ENCODE measurements at places on chromosomes 5 and 9. TPM values are rescaled to one million over a fixed set of nuclear protein-coding genes. Genes with fewer than 3 reads are reported as not detected.

The C5orf58 gene
- not detected for total RNA-seq

The CETN3 gene
- 39.4 TPM for total RNA-seq

The SAXO1 gene
- not detected for total RNA-seq

The TLE1 gene
- not detected for total RNA-seq

The CDX1 gene
- not detected for total RNA-seq

- no peaks in the 10 kb centered on the region for H3K27me3 ChIP-seq
- no peak overlapping the region for H3K4me3 ChIP-seq
- no peaks in the 10 kb centered on the region for H3K4me1 ChIP-seq
- no peaks in the 10 kb centered on the region for H3K36me3 ChIP-seq
Measured at GRCh38 chr9:74102702-74103101, 394.4 kb upstream of the RORB start.

DNA sequence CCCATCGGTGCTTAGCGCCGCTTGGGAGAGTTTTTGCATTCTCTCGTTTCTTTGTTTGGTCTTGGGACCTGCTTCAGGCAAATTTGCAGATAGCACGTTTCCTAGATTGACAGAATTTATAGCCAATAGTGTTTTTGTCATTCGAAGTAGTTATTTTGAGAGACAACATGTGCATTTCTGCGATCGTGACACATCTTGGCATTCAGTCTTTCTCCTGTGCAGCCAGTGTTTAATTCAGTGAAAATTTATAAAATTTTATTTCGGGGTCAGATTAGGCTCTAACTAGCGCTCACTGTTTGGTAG, 830 bp downstream of the PRRC1 start:
- H3K4me1 ChIP-seq, result peaks cover 25% of the 10 kb centered on the region
- H3K27me3 ChIP-seq, result peaks cover 12% of the 10 kb centered on the region
- no peak for DNase-seq
- peak overlapping the region; percentile 84 for H3K27ac ChIP-seq
- H3K4me3 ChIP-seq, result peak overlapping the region; percentile 86

DNA sequence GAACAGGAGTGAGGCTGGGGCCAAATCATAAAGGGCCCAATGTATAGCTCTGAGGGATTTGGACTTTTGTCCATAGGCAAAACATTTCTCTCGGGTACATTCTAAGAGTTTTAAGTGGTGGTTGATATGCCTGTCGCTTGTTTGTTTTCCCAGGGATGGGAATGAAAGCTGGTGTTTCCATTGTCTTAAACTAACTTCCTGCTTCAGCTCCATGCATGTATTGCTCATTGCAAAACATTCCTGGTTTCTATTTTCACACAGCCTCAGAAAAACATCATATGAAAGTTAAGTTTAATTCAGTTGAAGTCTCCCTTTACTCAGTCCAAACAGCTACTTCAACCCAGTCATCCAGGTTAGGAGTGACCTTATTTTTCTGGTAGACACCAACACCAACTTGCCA, 235.0 kb downstream of the ACTL7B start:
- no peak overlapping the region for H3K27ac ChIP-seq
- no peaks in the 10 kb centered on the region for H3K4me1 ChIP-seq
- H3K4me3 ChIP-seq, result no peak overlapping the region
- no peak for DNase-seq
- no peaks in the 10 kb centered on the region for H3K27me3 ChIP-seq

DNA sequence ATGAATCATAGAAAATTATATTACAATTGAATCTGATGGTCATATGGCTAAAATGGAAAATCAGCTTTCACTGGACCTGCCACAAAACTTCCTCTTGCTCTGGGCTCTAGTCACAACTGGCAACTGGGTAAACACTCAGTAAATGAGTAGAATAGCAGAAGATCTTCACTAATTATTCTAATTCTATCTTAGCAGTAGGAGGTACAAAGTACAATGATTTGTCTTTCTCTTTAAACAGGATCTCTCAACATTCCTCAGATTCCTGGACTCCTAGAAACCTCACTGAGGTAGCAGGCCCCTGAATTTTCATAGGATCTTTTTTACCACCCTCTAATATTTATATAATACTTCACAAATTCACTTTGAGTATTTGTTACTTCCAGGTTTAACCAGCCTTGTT, 239.9 kb upstream of the SMARCA2 start:
- DNase-seq, result no peak

DNA sequence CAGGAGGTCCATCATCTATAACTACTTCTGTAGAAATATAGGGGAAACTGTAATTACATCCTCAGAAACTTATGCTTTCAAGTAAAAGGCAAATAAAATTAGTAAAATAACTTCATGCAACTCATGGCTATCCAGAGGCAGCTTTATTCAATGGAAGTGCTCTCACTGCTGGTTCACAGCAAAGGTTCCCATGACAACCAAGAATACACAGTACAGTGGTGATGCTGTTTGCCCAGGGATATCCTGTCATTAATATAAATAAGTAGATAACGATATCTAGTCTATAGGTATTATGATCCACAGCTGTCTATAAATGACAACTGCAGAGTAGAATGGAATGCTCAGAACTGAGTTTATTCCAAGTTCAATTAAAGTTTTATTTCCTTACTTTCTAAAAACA, 390.3 kb downstream of the PDE4D start:
- H3K4me3 ChIP-seq, result no peak overlapping the region
- no peak overlapping the region for H3K27ac ChIP-seq
- DNase-seq, result no peak
- H3K4me1 ChIP-seq, result no peaks in the 10 kb centered on the region

DNA sequence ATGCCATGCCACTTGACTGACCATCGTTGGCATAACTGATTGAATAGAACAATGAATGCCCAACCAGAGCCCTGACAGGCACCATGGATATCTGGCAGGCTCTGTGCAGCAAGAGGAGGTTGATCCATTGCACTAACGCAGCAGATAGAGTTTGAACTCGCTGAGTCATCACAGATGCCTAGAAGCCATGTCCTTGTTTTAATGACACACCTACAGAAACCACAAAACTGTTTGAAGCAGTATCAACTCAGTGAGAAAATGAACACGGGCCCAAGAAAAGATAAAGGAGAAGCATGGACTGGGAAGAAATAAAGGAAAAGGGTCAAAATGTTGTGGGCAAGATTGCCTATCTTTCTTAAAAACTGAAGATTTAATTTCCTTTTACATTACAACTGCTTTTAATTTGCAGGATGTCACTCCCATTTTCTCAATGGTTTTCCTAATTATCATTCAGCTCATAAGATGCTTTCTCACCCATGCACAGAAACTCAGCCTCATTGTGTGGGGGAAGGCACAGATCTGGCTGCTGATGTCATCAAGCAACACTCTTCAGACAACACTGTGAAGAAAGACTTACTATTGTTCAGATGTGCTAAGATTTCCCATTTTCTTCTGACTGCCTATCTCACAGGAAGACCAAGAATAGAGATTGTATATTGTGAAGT, 129.0 kb downstream of the PIK3R1 start:
- peaks cover 34% of the 10 kb centered on the region for H3K4me1 ChIP-seq
- H3K27me3 ChIP-seq, result peaks cover 13% of the 10 kb centered on the region
- H3K36me3 ChIP-seq, result no peaks in the 10 kb centered on the region
- H3K27ac ChIP-seq, result peak overlapping the region; percentile 71
- peak overlapping the region; percentile 44 for H3K4me3 ChIP-seq

- peaks cover 2% of the 10 kb centered on the region for H3K4me1 ChIP-seq
- DNase-seq, result no peak
- H3K27me3 ChIP-seq, result peaks cover 10% of the 10 kb centered on the region
- no peaks in the 10 kb centered on the region for H3K36me3 ChIP-seq
Measured at GRCh38 chr9:785997-786396, 55.5 kb upstream of the DMRT1 start.

Data from activated CD4-positive, alpha-beta T cell treated with anti-CD3 and anti-CD28 coated beads, Interleukin-2, amount 10 ng/mL, durations not matched to agents 24 days and 14 days (primary cell).